Ureter (tissue), 1 donor: ENCODE measurements at places on chromosomes 3 and 15. TPM values are rescaled to one million over a fixed set of nuclear protein-coding genes. Genes with fewer than 3 reads are reported as not detected.

ATP11B gene
- total RNA-seq = 97.2 TPM

ITPKA gene
- 0.29 TPM for total RNA-seq

APPL1 gene
- total RNA-seq = 45.7 TPM

SEC61A1 gene
- 217 TPM for total RNA-seq

AADACL2 gene
- not detected for total RNA-seq

BFSP2 gene
- not detected for total RNA-seq

LNP1 gene
- total RNA-seq = 4.0 TPM

WNT5A gene
- 152 TPM for total RNA-seq

HTR3E gene
- total RNA-seq = not detected

CADPS gene
- total RNA-seq = 1.1 TPM

TM4SF18 gene
- total RNA-seq = 3.7 TPM

SLC2A2 gene
- not detected for total RNA-seq

ZNF662 gene
- total RNA-seq = 45.1 TPM

LTF gene
- total RNA-seq = 1.5 TPM

TGM5 gene
- 0.91 TPM for total RNA-seq

CD96 gene
- total RNA-seq = 45.9 TPM

CD200R1L gene
- not detected for total RNA-seq

GPR87 gene
- 13.5 TPM for total RNA-seq

CLDN11 gene
- total RNA-seq = 10.6 TPM

PLA2G4D gene
- total RNA-seq = 0.13 TPM

ROPN1 gene
- not detected for total RNA-seq

ADGRG7 gene
- total RNA-seq = 0.78 TPM
